ENCODE measurements at places on chromosomes 16 and 17. TPM values are rescaled to one million over a fixed set of nuclear protein-coding genes. Genes with fewer than 3 reads are reported as not detected.

DNA sequence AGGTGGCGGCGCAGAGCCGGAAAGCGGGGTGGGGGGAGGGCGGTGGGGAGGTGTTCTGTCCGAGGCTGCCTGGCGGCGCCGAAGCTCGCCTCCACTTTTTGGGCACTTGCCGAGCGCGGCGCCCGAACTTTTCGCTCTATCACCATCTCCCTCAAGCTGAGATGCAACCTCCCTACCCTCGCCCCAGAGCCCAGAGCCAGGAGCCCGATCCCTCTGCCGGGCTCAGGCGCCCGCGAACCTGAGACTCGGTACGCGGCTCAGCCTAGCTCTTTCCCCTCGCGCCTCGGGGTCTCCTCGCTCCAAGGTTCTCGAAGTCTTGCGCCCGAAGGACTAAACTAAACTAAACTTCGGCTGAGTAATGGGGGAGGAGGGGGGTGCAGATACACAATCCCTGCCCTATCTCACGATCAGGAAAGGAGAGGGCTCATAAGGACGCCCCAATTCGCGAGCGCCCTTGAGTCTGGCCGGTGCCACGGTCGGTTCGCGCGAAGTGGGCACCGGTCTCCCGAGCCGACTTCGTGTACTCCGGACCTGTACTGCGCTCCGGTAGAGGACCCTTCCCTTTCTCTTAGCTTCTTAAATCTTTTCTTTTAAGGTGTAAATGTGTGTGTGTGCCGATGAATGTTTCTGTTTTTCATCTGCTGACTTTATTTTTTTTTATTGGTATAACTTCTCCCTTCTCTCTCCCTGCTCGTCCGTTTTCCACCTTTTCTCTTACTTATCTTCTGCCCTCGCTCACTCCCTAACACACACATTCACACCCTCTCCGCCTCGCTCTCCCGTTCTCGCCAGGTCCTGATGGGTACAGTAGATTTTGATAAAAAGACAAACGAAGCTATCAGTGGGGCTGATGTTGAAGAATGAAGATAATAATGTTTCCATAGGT, 1.9 kb upstream of the SALL1 start:
- DNase-seq: no peak

- peak; percentile 49 for DNase-seq
These were observed 469 bp downstream of the AMZ2 start for GRCh38 chr17:68248199-68248825.

- no peak for DNase-seq
These were observed 128.8 kb downstream of the FOXL1 start for GRCh38 chr16:86707171-86707570.

- DNase-seq: no peak
These were observed 47.9 kb upstream of the HNF1B start for GRCh38 chr17:37792787-37793186.

SOST gene
- polyA plus RNA-seq: 30.9 TPM

FZD2 gene
- polyA plus RNA-seq: 25.8 TPM
